ENCODE measurements at places on chromosomes 2 and 18. TPM values are rescaled to one million over a fixed set of nuclear protein-coding genes. Genes with fewer than 3 reads are reported as not detected.

The TRAF3IP1 gene
- 9.3 TPM for polyA plus RNA-seq

The ABCG8 gene
- polyA plus RNA-seq = 0.10 TPM

The RTP5 gene
- not detected for polyA plus RNA-seq

The CIDEA gene
- 0.30 TPM for polyA plus RNA-seq

The INHBB gene
- 0.90 TPM for polyA plus RNA-seq

The PMAIP1 gene
- polyA plus RNA-seq = 50.3 TPM

The FBXO48 gene
- 1.8 TPM for polyA plus RNA-seq

The IL1F10 gene
- not detected for polyA plus RNA-seq

The CDKL4 gene
- 0.32 TPM for polyA plus RNA-seq

The TTC27 gene
- polyA plus RNA-seq = 17.5 TPM

The SERPINB11 gene
- not detected for polyA plus RNA-seq

The FABP1 gene
- polyA plus RNA-seq = 0.53 TPM

The ZNF516 gene
- 53.3 TPM for polyA plus RNA-seq

The BBS5 gene
- 5.3 TPM for polyA plus RNA-seq

The CFC1 gene
- not detected for polyA plus RNA-seq

The GPR17 gene
- 2.9 TPM for polyA plus RNA-seq

Measured in hindlimb muscle (tissue), 1 donor.